Spinal cord (tissue), 10 donors: ENCODE measurements at places on chromosomes 1 and 21. TPM values are rescaled to one million over a fixed set of nuclear protein-coding genes. Genes with fewer than 3 reads are reported as not detected.

- H3K27ac ChIP-seq, result no peak overlapping the region
- no peaks in the 10 kb centered on the region for H3K27me3 ChIP-seq
- peaks cover 10% of the 10 kb centered on the region for H3K36me3 ChIP-seq
- H3K4me3 ChIP-seq, result no peak overlapping the region
- no peak for DNase-seq
Observed at GRCh38 chr1:8390707-8391106, 72.8 kb downstream of the SLC45A1 start.

DNA sequence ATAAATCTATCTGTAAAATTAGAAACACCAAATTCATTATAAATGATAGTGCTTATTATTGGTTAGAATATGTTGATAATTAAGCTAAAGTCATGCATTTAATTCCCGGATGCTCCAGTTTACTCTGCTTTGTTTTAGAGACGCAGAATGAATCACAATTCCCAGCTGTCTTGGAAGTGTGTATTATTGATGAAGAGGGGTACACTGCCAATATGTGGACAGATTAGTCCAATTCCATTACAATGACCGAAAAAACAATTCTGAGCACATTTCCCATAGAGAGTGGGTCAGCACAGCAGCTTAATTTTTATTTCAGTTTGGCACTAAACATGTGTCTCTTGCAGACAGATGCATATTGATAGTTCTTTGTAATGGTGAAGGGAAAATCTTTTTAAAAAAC lies 146.7 kb downstream of the KCNT2 start:
- no peak overlapping the region for H3K27ac ChIP-seq
- H3K36me3 ChIP-seq, result no peaks in the 10 kb centered on the region
- H3K4me1 ChIP-seq, result no peaks in the 10 kb centered on the region
- DNase-seq, result no peak
- H3K27me3 ChIP-seq, result no peaks in the 10 kb centered on the region

Gene ATP1A4
- total RNA-seq, result 0.50 TPM

Gene MMEL1
- 3.9 TPM for total RNA-seq

GRCh38 chr1:84615790-84616189 lies 41.5 kb upstream of the CTBS start:
- H3K27me3 ChIP-seq, result no peaks in the 10 kb centered on the region
- peaks cover 11% of the 10 kb centered on the region for H3K4me1 ChIP-seq
- no peaks in the 10 kb centered on the region for H3K36me3 ChIP-seq
- H3K4me3 ChIP-seq, result no peak overlapping the region
- DNase-seq, result no peak

DNA sequence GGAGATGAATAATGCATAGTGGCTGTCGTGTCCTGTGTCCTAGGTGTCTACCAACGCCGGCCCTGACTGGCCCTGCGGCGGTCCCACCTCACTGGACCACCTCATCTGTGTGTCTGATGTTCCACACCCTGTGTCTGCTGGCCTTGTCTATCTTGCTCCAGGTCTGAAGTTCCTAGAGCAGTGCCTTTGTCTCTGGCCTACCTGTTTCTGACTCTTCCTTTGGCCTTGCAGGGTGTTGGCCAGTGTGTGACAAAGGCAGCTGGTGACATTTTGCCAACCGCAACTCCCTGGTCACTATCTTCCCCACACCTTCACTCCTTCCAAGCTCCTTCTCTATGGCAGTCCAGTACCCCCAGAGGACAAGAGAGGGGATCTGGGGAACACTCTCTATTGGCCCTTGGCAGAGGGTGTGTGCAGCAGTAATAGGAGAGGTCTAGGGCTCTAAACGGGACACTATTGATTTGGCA lies 1.4 kb upstream of the AHDC1 start:
- H3K4me1 ChIP-seq, result peaks cover 55% of the 10 kb centered on the region
- H3K27ac ChIP-seq, result no peak overlapping the region

GRCh38 chr1:36715797-36716196 lies 233.1 kb upstream of the CSF3R start:
- no peak overlapping the region for H3K27ac ChIP-seq
- no peaks in the 10 kb centered on the region for H3K4me1 ChIP-seq

Gene PBXIP1
- total RNA-seq, result 143 TPM

Gene MAP1LC3C
- 3.7 TPM for total RNA-seq

Gene ISG15
- 48.8 TPM for total RNA-seq

GRCh38 chr1:207935166-207935583 lies 24.2 kb upstream of the CD34 start:
- no peaks in the 10 kb centered on the region for H3K4me1 ChIP-seq
- no peaks in the 10 kb centered on the region for H3K27me3 ChIP-seq
- no peaks in the 10 kb centered on the region for H3K36me3 ChIP-seq
- no peak for DNase-seq

Gene KCNJ6
- 8.7 TPM for total RNA-seq

GRCh38 chr1:198966519-198966918 lies 327.7 kb downstream of the PTPRC start:
- no peaks in the 10 kb centered on the region for H3K36me3 ChIP-seq
- no peaks in the 10 kb centered on the region for H3K4me1 ChIP-seq
- no peak overlapping the region for H3K4me3 ChIP-seq
- no peak overlapping the region for H3K27ac ChIP-seq
- DNase-seq, result no peak

Gene TGFB2
- total RNA-seq, result 38.6 TPM

GRCh38 chr1:98546319-98546718 lies 115.2 kb upstream of the SNX7 start:
- H3K27me3 ChIP-seq, result no peaks in the 10 kb centered on the region
- no peaks in the 10 kb centered on the region for H3K4me1 ChIP-seq
- no peak for DNase-seq
- no peaks in the 10 kb centered on the region for H3K36me3 ChIP-seq
- H3K27ac ChIP-seq, result no peak overlapping the region
- no peak overlapping the region for H3K4me3 ChIP-seq

Gene TRIM17
- 5.2 TPM for total RNA-seq

DNA sequence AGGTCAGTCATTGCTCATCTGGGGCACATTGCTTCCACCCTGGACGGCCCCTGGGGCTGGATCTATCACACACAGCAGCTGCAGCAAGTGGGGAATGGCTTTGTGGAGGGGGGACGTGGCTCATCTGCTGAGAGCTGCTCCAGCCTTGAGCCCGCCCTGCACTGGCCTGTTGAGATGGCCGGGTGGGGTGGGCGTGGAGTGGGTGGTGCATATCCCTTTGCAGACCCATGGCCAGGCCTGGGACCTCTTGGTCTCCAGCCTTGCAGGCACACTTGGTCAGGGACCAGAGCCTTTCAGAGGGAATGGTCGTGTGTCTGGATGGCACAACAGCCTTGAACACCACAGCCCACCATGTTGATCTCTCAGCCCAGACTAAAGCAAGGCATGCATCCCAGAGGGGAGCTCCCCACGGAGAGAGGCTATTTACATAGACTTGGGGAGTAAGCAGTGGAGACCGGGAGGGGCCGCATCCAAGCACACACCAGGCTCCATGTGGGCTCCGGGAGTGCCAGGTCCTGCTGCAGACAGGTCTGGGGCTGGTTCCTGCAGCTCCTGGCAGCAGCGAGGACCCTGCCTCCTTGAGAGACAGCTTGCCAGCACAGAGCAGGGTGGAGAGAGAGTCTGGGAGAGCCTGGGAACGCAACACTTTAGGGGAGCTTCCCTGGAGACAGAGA lies 52.8 kb upstream of the SELENON start:
- peaks cover 46% of the 10 kb centered on the region for H3K4me1 ChIP-seq
- no peak overlapping the region for H3K4me3 ChIP-seq
- peaks cover 15% of the 10 kb centered on the region for H3K36me3 ChIP-seq
- no peak overlapping the region for H3K27ac ChIP-seq
- no peaks in the 10 kb centered on the region for H3K27me3 ChIP-seq
- peak; percentile 43 for DNase-seq

GRCh38 chr1:180534214-180534613 lies 24.6 kb upstream of the OVAAL start:
- H3K36me3 ChIP-seq, result no peaks in the 10 kb centered on the region
- DNase-seq, result no peak
- no peaks in the 10 kb centered on the region for H3K27me3 ChIP-seq
- no peak overlapping the region for H3K4me3 ChIP-seq
- no peak overlapping the region for H3K27ac ChIP-seq

Gene CYP4A11
- 0.72 TPM for total RNA-seq

Gene IFI44
- 40.2 TPM for total RNA-seq

GRCh38 chr1:107105914-107106313 lies 34.9 kb upstream of the NTNG1 start:
- H3K27me3 ChIP-seq, result no peaks in the 10 kb centered on the region
- H3K4me3 ChIP-seq, result no peak overlapping the region
- H3K27ac ChIP-seq, result no peak overlapping the region
- no peaks in the 10 kb centered on the region for H3K36me3 ChIP-seq
- no peak for DNase-seq

DNA sequence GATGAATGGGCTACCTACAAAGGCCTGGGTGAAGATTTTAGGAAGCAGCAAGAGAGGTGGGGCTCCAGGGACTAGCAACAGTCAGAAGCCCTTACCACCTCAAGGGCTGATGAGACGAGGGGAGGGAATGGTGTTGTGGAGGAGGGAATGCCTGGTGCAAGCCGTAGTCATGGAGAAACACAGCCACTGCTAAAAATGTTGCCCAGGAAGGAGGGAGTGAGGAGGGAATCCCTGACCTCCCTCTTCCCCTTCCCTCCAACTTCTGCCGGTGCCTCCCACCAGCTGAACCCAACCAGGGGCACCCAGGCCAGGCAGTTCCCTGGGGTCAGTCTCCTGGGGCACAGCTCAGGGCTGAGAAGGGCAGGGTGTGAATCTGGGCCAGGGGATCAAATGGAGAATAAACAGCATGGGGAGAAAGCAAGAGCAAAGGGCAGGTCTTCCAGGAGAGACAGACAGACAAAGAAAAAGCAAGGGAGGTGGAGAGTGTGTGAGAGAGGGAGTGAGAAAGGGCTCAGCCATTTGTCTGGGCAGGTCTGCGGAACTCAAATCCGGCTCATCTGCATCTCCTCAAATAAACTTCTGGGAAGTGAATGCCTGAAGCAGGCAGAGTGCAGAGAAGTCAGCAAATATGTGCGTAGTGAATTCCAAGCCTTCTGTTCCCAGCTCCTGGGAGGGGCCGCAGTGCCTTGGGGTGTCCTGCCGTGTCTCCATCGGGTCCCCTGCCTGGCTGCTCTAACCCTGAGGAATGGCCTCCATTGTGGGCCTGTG lies 27.1 kb upstream of the POU3F1 start:
- no peak for DNase-seq
- H3K27ac ChIP-seq, result no peak overlapping the region
- H3K27me3 ChIP-seq, result peaks cover 11% of the 10 kb centered on the region
- no peaks in the 10 kb centered on the region for H3K36me3 ChIP-seq

GRCh38 chr1:195740862-195741261 lies 867.4 kb downstream of the KCNT2 start:
- no peak overlapping the region for H3K27ac ChIP-seq
- no peak for DNase-seq
- no peaks in the 10 kb centered on the region for H3K4me1 ChIP-seq

DNA sequence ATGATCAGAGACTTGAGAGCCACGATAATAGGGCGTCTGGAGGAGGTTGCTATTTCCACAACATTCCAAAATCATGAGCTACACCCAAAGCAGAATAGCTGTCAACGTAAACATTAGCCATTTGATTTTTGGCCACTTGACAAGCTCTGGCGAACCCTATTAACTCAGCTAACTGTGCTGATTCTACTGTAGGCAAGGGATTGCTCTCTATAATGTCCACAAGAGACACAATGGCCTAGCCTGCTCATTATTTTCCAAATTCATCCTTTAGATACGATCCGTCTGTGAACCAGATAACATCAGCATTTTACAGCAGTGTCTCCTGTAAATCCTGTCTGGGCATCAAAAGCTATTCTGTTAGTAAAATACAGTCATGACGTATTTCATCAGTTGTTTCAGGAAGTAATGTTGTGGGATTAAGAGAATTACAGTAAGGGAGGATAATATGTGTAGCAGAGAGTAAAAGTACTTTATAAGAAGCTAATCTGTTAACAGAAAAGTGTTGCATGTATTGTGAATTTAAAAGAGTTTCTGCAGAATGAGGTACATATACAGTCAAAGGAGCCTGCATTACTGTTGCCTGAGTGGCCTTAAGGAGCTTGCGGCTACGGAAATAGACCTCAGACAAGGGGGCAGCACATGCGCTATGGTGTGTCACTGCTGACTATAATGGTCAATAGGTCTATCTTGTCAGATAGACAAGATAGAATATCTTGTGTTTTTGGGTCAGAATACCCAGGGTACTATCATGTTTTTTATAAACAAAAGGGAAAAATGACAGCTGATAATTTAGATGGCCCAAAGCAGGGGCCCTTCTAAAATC lies 44.9 kb upstream of the TINAGL1 start:
- H3K36me3 ChIP-seq, result no peaks in the 10 kb centered on the region
- H3K4me1 ChIP-seq, result no peaks in the 10 kb centered on the region
- H3K4me3 ChIP-seq, result no peak overlapping the region
- DNase-seq, result no peak

GRCh38 chr1:119136401-119136800 lies 4.1 kb downstream of the WARS2 start:
- no peak overlapping the region for H3K27ac ChIP-seq
- H3K27me3 ChIP-seq, result no peaks in the 10 kb centered on the region
- no peaks in the 10 kb centered on the region for H3K36me3 ChIP-seq
- DNase-seq, result no peak
- no peak overlapping the region for H3K4me3 ChIP-seq

GRCh38 chr1:10818262-10819197 lies 22.1 kb upstream of the CASZ1 start:
- DNase-seq, result no peak
- no peak overlapping the region for H3K4me3 ChIP-seq
- H3K27me3 ChIP-seq, result peaks cover 2% of the 10 kb centered on the region
- peaks cover 17% of the 10 kb centered on the region for H3K4me1 ChIP-seq
- H3K36me3 ChIP-seq, result no peaks in the 10 kb centered on the region
- H3K27ac ChIP-seq, result no peak overlapping the region

DNA sequence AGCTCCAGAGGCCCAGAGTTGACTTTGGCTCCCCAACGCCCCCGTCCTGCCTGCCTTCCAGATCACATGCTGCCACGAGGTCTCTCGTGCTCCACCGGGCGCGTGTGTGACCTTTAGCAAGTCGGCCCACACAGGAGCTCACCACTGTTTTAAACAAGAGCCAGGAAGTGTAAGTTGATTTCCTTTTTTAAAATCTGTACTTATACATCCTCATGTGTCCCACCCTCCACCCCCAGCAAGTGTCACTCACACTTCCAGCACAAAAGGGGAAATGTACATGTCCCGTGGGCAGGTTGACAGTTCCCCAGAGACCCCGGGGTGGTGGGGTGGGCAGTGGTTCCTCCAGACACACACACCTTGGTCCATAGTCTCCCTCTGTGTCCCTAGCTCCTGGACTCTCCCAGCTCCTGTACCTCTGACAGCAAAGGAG lies 84.4 kb downstream of the STUM start:
- H3K4me1 ChIP-seq, result peaks cover 50% of the 10 kb centered on the region
- H3K27ac ChIP-seq, result no peak overlapping the region
- H3K36me3 ChIP-seq, result peaks cover 49% of the 10 kb centered on the region
- no peak overlapping the region for H3K4me3 ChIP-seq
- no peaks in the 10 kb centered on the region for H3K27me3 ChIP-seq
